ENCODE measurements at places on chromosomes 5 and 9. TPM values are rescaled to one million over a fixed set of nuclear protein-coding genes. Genes with fewer than 3 reads are reported as not detected.

Gene CDH12
- total RNA-seq, result not detected

Gene TLE1
- total RNA-seq, result 38.8 TPM

Gene SV2C
- not detected for total RNA-seq

Gene INSL4
- total RNA-seq, result not detected

Gene PCDHGC4
- 1.4 TPM for total RNA-seq

Gene NOTCH1
- 109 TPM for total RNA-seq

Gene GARIN3
- total RNA-seq, result not detected

Gene SELENOP
- 0.47 TPM for total RNA-seq

Gene PLAC8L1
- total RNA-seq, result 0.38 TPM

Gene CATSPER3
- 0.19 TPM for total RNA-seq

Gene IL9
- total RNA-seq, result not detected

Gene FRMD3
- total RNA-seq, result 14.8 TPM

Gene TEX48
- not detected for total RNA-seq

Gene NRARP
- 23.3 TPM for total RNA-seq

Gene ANKRD20A1
- total RNA-seq, result 1.7 TPM

Gene MYOZ3
- total RNA-seq, result 0.94 TPM

Gene MEF2C
- total RNA-seq, result 62.7 TPM

Gene TIMD4
- total RNA-seq, result not detected

Gene GZMA
- not detected for total RNA-seq

Gene CSNK1G3
- total RNA-seq, result 52.6 TPM

Gene NSA2
- total RNA-seq, result 94.5 TPM

Gene RANBP3L
- not detected for total RNA-seq

Gene PDZD2
- 3.2 TPM for total RNA-seq

Gene HCN1
- total RNA-seq, result not detected

Gene CCL21
- not detected for total RNA-seq

Gene OR4F3
- total RNA-seq, result not detected

Gene TXNDC8
- not detected for total RNA-seq

Gene LCN2
- total RNA-seq, result not detected

Gene AFF4
- total RNA-seq, result 34.4 TPM

Gene UBAP2
- 15.4 TPM for total RNA-seq

Gene ACOT12
- total RNA-seq, result not detected

Gene ENTPD2
- total RNA-seq, result not detected

Gene DIRAS2
- total RNA-seq, result not detected

Gene F2RL2
- total RNA-seq, result 1.1 TPM

Gene CWC27
- 18.5 TPM for total RNA-seq

Gene LPAR1
- 3.3 TPM for total RNA-seq

Gene SLC36A2
- not detected for total RNA-seq

Gene SERF1A
- total RNA-seq, result 3.7 TPM

Gene WASHC1
- 5.6 TPM for total RNA-seq

Gene SLC34A1
- not detected for total RNA-seq

Gene CSF2
- total RNA-seq, result 0.36 TPM

Gene NSG2
- not detected for total RNA-seq

Gene CRHBP
- under 0.01 TPM for total RNA-seq

Measured in endothelial cell of coronary artery (primary cell).